ENCODE measurements at places on chromosomes 7 and 10. TPM values are rescaled to one million over a fixed set of nuclear protein-coding genes. Genes with fewer than 3 reads are reported as not detected.

- no peak overlapping the region for H3K4me3 ChIP-seq
- H3K27me3 ChIP-seq, result no peaks in the 10 kb centered on the region
- H3K4me1 ChIP-seq, result no peaks in the 10 kb centered on the region
- H3K36me3 ChIP-seq, result no peaks in the 10 kb centered on the region
Measured at GRCh38 chr10:3682745-3683144, 102.3 kb downstream of the KLF6 start.

DNA sequence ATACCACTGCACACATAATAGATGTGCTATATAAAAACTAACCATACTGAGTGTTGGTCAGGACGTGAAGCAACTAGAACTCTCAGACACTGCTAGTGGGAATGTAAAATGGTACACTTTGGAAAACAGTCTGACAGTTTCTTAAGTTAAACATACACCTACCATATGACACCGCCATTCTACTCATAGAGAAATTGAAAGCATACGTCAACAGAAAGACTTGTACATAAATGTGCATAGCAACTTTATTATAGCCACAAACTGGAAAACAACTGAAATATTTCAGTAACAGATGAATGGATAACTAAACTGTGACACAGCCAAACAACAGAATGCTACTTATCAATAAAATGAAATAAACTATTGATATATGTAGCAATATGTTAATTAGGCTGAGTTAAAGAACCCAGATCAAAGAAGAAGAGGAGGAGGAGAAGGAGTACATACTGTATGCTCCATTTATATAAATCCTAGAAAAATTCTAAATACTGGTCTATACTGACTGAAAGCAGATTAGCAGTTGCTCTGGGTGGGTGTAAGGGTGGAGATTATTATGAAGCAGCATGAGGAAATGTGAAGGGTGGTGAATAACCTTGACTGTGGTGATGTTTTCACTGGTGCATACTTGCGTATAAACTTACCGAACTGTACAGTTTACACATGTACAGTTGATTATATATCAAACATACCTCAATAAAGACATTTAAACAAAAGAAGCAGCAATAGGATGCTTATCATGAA is 48.6 kb downstream of the ARHGAP21 start:
- no peaks in the 10 kb centered on the region for H3K27me3 ChIP-seq
- no peak for DNase-seq
- H3K27ac ChIP-seq, result no peak overlapping the region
- no peak overlapping the region for H3K4me3 ChIP-seq

DNA sequence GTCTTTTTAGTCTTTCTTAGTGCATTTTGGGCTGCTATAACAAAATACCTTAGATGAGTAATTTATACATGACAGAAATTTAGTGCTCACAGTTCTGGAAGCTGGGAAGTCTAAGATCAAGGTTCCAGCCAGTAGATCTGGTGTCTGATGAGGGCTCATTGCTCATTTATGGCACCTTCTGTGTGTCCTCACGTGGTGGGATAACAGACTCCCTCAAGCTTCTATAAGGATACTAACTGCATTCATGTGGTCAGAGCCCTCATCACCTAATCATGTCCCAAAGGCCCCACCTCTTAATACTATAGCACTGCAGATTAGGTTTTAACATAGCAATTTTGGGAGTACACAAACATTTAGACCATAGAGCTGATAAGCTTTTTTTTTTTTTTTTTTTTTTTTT is 80.4 kb downstream of the ZNRF2 start:
- no peaks in the 10 kb centered on the region for H3K27me3 ChIP-seq
- no peaks in the 10 kb centered on the region for H3K4me1 ChIP-seq
- no peak for DNase-seq
- no peak overlapping the region for H3K4me3 ChIP-seq

- H3K36me3 ChIP-seq, result no peaks in the 10 kb centered on the region
- DNase-seq, result peak; percentile 69
- H3K4me1 ChIP-seq, result peaks cover 10% of the 10 kb centered on the region
- no peak overlapping the region for H3K27ac ChIP-seq
- no peak overlapping the region for H3K4me3 ChIP-seq
- no peaks in the 10 kb centered on the region for H3K27me3 ChIP-seq
Measured at GRCh38 chr7:12729112-12729511, 41.7 kb downstream of the ARL4A start.

GRCh38 chr10:19532411-19532810 is 283.8 kb upstream of the PLXDC2 start:
- no peak overlapping the region for H3K4me3 ChIP-seq
- H3K27me3 ChIP-seq, result no peaks in the 10 kb centered on the region
- no peaks in the 10 kb centered on the region for H3K4me1 ChIP-seq
- no peak for DNase-seq
- no peak overlapping the region for H3K27ac ChIP-seq
- H3K36me3 ChIP-seq, result no peaks in the 10 kb centered on the region

DNA sequence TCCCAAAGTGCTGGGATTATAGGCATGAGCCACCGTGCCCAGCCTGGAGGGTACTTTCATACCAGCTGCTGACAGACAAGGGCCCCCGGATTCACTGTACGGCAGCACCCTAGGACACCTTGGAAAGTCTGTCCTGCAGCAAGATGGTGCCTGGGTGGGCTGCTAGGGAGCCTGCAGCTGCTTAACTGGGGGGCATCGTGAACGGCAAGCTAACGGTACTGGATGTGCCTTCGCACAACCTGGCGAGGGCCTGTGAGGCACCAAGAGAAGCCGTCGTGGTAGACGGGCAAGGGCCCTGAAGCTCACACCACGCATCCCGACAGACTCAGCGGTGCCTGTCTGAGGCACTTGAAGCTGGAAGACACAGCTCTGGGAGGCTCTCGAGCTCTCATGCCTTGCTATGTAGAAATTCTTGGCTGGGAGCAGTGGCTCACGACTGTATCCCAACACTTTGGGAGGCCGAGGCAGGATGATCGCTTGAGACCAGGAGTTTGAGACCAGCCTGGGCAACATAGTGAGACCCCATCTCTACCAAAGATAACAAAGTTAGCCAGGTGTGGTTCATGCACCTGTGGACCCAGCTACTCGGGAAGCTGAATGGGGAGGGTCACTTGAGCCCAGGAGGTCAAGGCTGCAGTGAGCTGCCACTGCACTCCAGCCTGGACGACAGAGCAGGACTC is 9.4 kb downstream of the BRAT1 start:
- H3K27ac ChIP-seq, result no peak overlapping the region
- no peaks in the 10 kb centered on the region for H3K27me3 ChIP-seq
- no peaks in the 10 kb centered on the region for H3K4me1 ChIP-seq
- peak; percentile 45 for DNase-seq

DNA sequence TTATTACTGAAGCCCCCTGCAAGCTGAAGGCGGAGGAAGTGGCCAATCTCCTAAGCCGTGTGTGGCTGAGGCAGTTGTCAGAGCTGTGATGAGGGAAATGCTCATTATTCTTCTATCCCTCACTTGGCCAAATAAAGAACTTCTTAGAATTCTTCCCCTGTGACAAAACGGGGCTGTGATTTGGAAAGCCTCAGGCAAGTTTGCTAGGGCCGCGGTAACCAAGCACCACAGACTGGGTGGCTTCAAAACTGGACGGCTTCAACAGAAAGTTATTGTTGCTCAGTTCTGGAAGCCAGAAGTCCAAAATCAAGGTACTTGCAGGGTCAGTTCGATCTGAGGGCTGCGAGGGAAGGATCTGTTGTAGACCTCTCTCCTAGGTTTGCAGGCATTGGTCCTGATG is 72.3 kb upstream of the STEAP1B start:
- no peaks in the 10 kb centered on the region for H3K36me3 ChIP-seq
- no peaks in the 10 kb centered on the region for H3K27me3 ChIP-seq
- DNase-seq, result no peak
- no peak overlapping the region for H3K4me3 ChIP-seq
- H3K4me1 ChIP-seq, result peaks cover 18% of the 10 kb centered on the region

DNA sequence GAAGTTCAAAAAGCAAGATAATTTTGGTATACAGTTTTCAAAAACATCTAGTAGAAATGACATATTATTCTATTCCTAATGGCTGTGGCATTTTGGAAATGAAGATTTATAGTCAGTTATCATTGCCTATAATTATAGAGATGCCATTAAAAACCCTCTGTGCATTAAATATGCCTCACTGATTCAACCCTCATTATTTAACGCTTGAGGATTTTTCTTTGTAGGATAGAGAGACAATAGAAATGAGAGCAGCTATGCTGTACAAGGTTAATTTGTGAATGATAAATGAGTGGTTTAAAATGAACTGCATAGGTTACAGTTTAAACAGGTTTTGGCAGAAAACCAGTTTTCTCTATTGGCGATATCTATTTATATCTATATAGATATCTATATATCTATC is 32.2 kb upstream of the SEMA3A start:
- no peak for DNase-seq
- H3K36me3 ChIP-seq, result no peaks in the 10 kb centered on the region
- H3K4me1 ChIP-seq, result no peaks in the 10 kb centered on the region

GRCh38 chr7:47185170-47185569 is 396.7 kb downstream of the TNS3 start:
- no peaks in the 10 kb centered on the region for H3K36me3 ChIP-seq
- H3K27me3 ChIP-seq, result no peaks in the 10 kb centered on the region
- no peak overlapping the region for H3K4me3 ChIP-seq
- no peaks in the 10 kb centered on the region for H3K4me1 ChIP-seq
- no peak overlapping the region for H3K27ac ChIP-seq

DNA sequence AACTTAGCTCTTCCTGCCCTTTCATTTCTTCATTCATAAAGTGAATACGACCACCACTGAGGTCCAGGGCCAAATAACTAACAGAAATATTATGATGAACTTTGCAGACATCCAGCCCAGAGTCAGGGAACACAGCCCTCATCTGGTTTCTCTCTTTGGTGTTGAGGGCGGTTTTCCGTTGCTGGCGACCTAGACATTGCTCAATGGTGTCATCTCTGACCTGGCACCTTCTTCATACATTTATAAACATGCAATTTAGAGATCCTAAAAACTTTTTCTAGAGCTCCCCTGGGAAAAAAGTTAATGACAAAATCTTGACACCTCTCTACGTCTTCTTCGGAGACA is 324 bp upstream of the TET1 start:
- peaks cover 9% of the 10 kb centered on the region for H3K4me1 ChIP-seq
- H3K36me3 ChIP-seq, result no peaks in the 10 kb centered on the region

- H3K4me3 ChIP-seq, result no peak overlapping the region
- H3K27me3 ChIP-seq, result no peaks in the 10 kb centered on the region
Measured at GRCh38 chr7:150788474-150789269, 11.5 kb downstream of the TMEM176B start.

GRCh38 chr7:152121432-152121831 is 96.0 kb downstream of the GALNT11 start:
- H3K27me3 ChIP-seq, result no peaks in the 10 kb centered on the region
- H3K27ac ChIP-seq, result no peak overlapping the region
- H3K36me3 ChIP-seq, result peaks cover 94% of the 10 kb centered on the region
- no peak overlapping the region for H3K4me3 ChIP-seq
- H3K4me1 ChIP-seq, result no peaks in the 10 kb centered on the region
- DNase-seq, result no peak

- H3K27ac ChIP-seq, result peak overlapping the region; percentile 9
- no peak overlapping the region for H3K4me3 ChIP-seq
- no peaks in the 10 kb centered on the region for H3K27me3 ChIP-seq
- no peaks in the 10 kb centered on the region for H3K36me3 ChIP-seq
- peaks cover 18% of the 10 kb centered on the region for H3K4me1 ChIP-seq
Measured at GRCh38 chr7:55092186-55092974, 73.6 kb downstream of the EGFR start.

- H3K36me3 ChIP-seq, result no peaks in the 10 kb centered on the region
- no peak overlapping the region for H3K4me3 ChIP-seq
- no peaks in the 10 kb centered on the region for H3K27me3 ChIP-seq
- DNase-seq, result no peak
- no peak overlapping the region for H3K27ac ChIP-seq
Measured at GRCh38 chr7:52917982-52918578, 117.4 kb upstream of the POM121L12 start.

DNA sequence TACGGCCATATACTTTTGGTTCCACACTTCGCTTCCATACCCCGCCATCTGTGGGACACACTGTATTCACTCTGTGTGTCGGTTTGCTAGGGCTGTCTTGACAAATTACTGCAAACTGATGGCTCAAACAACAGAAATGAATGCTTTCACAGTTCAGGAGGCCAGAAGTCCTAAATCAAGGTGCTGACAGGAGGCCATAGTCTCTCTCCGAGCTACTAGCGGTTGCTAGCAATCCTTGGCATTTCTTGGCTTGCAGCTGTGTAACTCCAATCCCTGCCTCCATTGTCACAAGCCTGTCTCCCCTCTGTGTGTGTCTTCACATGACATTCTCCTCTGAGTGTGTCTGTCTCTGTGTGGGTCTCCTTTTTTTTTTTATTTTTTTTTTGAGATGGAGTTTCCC is 28.9 kb upstream of the BMPR1A start:
- no peaks in the 10 kb centered on the region for H3K27me3 ChIP-seq
- H3K4me3 ChIP-seq, result no peak overlapping the region
- no peaks in the 10 kb centered on the region for H3K36me3 ChIP-seq
- no peak overlapping the region for H3K27ac ChIP-seq

GRCh38 chr10:124999433-125000365 is 57.8 kb downstream of the ZRANB1 start:
- no peak overlapping the region for H3K4me3 ChIP-seq
- H3K36me3 ChIP-seq, result peaks cover 49% of the 10 kb centered on the region
- peak overlapping the region; percentile 60 for H3K27ac ChIP-seq
- no peaks in the 10 kb centered on the region for H3K27me3 ChIP-seq
- peak; percentile 61 for DNase-seq

- no peaks in the 10 kb centered on the region for H3K36me3 ChIP-seq
- no peak for DNase-seq
- H3K4me3 ChIP-seq, result no peak overlapping the region
- no peak overlapping the region for H3K27ac ChIP-seq
- peaks cover 11% of the 10 kb centered on the region for H3K4me1 ChIP-seq
- H3K27me3 ChIP-seq, result peaks cover 7% of the 10 kb centered on the region
Measured at GRCh38 chr10:11023009-11023953, 5.6 kb downstream of the CELF2 start.

- H3K36me3 ChIP-seq, result no peaks in the 10 kb centered on the region
- H3K4me3 ChIP-seq, result no peak overlapping the region
- no peak for DNase-seq
Measured at GRCh38 chr10:121159670-121160069, 308.5 kb downstream of the WDR11 start.

- H3K36me3 ChIP-seq, result no peaks in the 10 kb centered on the region
- no peak overlapping the region for H3K27ac ChIP-seq
- no peaks in the 10 kb centered on the region for H3K4me1 ChIP-seq
- no peaks in the 10 kb centered on the region for H3K27me3 ChIP-seq
- H3K4me3 ChIP-seq, result no peak overlapping the region
Measured at GRCh38 chr7:4074994-4075393, 607.1 kb upstream of the FOXK1 start.

The ADIRF gene
- total RNA-seq, result 155 TPM

The FGF8 gene
- 1.2 TPM for total RNA-seq

The BBS9 gene
- total RNA-seq, result 19.6 TPM

The PNLIPRP1 gene
- not detected for total RNA-seq

The VSTM2A gene
- total RNA-seq, result not detected

The IMMP2L gene
- 22.0 TPM for total RNA-seq

The AOAH gene
- 20.8 TPM for total RNA-seq

The MUC12 gene
- total RNA-seq, result not detected
